Activated naive CD4-positive, alpha-beta T cell treated with anti-CD3 and anti-CD28 coated beads, Interleukin-2, amount 50 U/mL, for 72 hours (primary cell): ENCODE measurements at places on chromosomes 3 and 15. TPM values are rescaled to one million over a fixed set of nuclear protein-coding genes. Genes with fewer than 3 reads are reported as not detected.

- no peak for DNase-seq
Measured at GRCh38 chr3:115081444-115081843, 65.6 kb downstream of the ZBTB20 start.

GRCh38 chr3:48306860-48307530 is 26.5 kb downstream of the SPINK8 start:
- DNase-seq, result no peak

RBM6 gene
- 94.6 TPM for total RNA-seq

MELTF gene
- total RNA-seq, result 11.4 TPM

TLR9 gene
- 0.18 TPM for total RNA-seq
